Hypothalamus (tissue), 51 donors: ENCODE measurements at places on chromosomes 5 and 9.

- no peak for DNase-seq
Observed at GRCh38 chr9:13140843-13141592, 138.5 kb downstream of the MPDZ start.

DNA sequence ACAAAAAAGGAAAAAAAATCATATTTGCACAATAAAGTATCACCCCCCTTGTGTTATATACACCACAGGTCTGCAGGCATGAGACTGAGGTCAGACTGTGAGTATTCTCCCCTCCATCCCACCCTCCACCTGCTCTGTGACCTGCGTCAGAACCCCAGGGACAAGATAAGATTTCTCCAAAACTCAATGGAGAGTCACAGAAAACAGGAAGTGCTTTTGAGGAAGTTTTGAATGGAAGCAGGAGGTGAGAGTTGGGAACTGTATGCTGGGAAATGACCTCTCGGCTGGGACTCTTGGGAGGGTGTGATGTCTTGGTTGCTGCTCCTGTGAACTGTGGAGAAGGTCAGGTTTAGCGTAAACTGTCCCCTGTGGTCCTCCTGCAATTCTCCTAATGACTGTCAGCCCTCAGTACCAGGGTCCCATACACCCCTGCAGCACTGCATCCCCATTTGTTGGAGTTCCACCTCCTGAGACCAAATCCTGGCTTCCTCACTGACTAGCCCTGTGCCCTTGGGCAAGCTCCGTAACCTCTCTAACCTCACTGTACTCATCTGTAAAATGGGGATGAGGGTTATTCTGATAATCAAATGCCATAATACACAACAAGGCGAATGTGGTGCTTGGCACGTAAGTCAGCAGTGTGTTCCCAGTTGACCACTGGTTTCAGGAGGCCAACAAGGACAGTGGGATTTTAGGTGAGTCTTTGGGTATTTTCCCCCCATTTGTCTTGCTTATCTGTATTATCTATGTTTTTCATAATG lies 6.9 kb upstream of the CTSL start:
- no peak for DNase-seq

DNA sequence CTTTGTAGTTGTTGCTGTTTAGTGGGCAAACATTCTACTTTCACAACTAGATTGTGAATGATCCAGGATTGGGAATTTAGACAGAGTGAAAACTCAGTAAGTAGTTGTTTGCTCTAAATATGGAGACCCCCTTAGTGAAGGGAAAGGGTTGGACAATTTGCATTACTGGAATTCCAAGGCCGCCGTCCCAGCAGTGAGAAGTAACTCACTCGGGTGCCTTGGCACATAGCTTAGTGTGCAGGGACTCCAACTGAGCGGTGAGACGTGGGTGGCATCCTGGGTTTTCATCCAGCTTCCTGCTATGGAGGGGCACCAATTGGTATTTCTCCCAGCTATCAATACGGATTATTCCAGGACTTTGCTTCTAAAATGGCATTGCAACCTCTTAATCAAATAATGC lies 69.7 kb upstream of the FCN1 start:
- DNase-seq: no peak

DNA sequence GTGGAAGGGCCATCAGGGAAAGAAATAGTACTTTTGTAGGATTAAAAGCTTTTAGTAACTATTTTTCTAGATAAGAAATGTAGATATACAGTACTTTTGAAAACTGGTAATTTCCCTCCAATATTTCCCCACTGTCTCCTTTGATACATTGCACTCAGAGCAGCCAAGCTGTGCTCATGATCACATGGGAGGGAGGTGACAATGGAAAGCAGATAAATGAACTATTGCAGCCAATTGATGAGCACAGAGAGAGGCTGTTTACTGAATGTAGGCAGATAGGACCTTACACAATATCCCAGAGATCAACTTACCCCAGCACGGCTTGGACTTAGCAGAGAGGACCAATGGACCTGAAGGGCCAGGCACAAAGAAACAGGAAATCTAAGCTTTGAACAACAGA lies 178.0 kb upstream of the NREP start:
- DNase-seq: no peak

DNA sequence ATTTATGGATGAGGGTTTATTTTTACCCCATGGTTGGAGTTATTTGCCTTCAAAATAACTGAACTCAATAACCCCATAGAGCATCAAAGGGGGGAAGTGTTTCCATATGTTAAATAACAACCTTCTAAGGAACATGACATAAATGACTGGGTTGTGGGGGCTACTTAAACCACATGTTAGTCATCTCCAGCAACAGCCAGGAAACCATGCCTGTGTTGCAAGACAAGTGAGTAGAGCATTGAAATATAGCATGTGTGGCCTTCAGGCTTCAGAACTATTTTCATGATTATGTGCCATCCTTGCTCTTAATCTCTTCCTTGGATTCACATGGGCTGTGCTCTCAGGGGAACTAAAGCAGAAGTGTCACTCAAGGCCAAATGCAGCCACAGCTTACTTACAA lies 431.2 kb downstream of the AGTPBP1 start:
- no peak for DNase-seq

DNA sequence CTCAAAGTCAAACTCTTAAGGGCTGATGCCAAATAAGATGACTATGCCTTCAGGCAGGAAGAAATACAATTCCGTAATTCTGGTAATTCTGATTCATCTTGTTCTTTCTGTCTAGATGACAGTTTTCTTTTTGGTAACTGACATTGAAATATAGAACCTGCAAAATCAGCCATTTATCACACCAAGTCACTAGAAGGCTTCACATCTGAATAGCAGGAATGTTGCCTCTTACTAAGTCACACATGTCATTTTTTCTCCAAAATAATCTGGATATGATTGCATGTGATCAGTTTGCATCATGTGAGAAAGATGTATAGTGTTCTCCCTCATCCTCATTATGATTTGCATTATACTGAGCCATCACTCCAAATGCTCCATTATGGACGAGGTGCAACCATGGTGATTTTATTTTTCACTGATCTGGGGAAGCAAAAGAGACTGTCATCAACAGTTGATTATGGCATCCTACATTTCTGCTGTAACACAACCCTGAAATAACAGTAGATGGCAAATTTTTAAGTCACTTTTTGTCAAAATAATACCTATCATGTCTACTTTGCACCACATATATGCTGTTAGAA lies 69.0 kb downstream of the HCN1 start:
- no peak for DNase-seq

DNA sequence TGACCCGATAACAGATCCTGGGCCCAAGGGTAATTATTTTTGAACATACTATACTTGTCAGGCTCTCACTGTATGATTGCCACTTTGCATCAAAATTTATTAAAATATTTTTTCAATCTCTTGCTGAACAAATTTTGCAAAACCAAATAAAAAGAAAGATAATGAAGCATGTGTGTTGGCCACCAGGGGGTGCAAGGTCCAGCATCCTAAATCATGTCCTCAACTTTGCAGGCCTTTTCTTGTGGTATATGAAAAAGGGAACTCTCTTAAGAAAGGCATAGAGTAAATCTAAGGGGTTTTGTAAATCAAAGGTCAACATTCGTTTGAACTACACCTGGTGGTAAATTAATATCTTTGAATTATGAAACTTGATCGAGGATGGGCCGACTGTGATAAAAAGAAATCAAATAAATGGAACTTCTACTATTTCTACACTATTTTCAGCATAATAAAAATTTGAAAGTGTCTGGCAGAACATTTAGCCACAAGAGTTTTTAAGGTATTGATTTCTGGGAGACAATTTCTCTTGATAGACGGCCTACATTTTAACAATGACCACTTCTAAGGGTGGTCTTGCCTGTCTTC lies 676.5 kb downstream of the DMRTA1 start:
- DNase-seq: no peak
